ENCODE measurements at places on chromosomes 4 and X.

DNA sequence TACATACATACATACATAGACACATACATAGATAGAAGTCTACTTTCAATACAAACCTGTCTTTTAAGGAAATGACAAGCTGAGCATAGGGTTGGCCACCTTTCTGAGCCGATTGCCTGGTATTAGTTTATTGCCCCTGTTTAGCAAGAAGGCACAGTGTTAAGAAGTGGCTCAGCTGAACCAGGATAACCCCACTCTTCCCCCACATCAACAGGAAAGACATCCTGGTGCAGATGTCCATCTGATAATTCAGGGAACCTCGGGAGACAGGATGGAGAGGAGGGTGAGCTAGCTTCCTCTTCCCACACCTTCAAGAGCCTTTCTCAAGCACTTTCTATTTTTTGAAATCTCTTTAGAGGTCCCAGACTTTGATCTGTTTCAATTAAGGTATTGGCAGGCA, 52.3 kb downstream of the PKD2 start:
- no peak for DNase-seq

GRCh38 chrX:105526431-105526830, 295.9 kb upstream of the NRK start:
- DNase-seq, result no peak

DNA sequence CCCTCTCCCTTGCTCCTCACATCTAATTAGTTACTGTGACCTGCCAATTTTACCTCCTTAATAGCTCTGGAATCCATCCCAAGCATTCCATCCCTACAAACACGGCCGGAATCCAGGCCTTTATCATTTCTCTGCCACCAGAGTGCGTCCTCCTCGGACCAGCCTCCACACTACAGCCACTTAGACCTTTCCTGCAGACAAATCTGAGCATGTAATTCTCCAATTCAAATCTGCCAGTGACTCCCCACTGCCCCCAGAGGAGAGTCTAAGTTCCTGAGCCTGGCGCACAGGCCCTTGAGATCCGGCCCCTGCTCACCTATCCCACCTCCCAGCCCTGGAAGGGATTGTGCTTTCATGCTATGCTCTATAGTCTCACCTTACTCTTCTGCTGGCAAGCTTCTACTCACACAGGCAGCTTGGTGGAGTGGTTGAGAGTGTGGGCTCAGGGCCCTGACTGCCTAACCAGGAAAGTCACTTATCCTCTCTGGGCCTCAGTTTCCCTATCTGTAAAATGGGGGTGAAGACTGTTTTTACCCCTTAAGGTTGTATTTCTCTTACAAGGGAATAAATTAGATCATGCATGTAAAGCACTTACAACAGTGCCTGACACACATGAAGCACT, 31.2 kb downstream of the PJA1 start:
- DNase-seq, result no peak

DNA sequence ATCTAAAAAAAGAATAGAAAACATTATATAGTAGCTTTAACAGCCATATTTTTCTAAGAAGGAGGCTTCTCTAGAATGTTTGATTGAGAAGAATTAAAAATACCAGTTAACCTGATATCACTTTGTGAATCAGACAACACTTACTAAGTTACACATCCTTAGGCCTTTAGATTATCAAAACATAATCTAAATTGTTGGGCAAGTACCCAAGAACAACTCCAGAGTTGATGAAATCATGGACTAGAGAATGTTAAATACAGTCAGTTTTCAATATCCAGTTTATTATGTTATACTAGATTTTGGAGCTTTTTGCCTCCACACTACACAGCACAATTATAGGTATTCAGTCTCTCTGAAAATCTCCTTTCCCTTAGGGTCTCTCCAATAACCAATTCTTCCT, 39.6 kb downstream of the ARL13A start:
- DNase-seq, result no peak

- DNase-seq, result no peak
Measured at GRCh38 chr4:53147711-53148110, 218.2 kb downstream of the SCFD2 start.
